ENCODE measurements at places on chromosomes 7 and 10.

- no peak for DNase-seq
Measured at GRCh38 chr10:128072046-128072445, 54.2 kb downstream of the MKI67 start.

GRCh38 chr10:22992075-22992474 is 64.2 kb downstream of the ARMC3 start:
- no peak for DNase-seq

- no peak for DNase-seq
Measured at GRCh38 chr10:73905256-73906020, 5.5 kb upstream of the PLAU start.

DNA sequence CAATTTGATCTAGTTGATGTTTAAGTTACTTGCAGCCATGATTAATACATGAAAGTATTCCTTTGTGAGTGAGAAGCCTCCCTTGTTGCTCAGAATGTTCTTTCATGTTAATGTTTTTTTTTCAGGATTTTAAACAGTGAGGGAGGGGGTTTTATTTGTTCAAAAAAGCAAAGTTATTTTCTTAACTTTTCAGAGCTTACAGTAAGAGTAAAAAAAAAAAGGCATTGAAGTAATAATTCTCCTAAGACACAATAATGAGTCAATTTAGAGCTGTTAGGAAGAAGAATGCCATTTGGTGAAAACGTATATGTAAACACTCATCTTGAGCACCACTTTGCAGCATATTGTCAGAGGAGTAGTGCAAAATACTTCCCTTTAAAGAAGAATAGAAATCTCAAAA is 105.8 kb downstream of the SEMA3A start:
- DNase-seq = no peak

GRCh38 chr7:77473229-77474005 is 57.3 kb upstream of the GSAP start:
- DNase-seq = no peak

GRCh38 chr10:101139421-101139911 is 8.4 kb downstream of the TLX1 start:
- DNase-seq = no peak

DNA sequence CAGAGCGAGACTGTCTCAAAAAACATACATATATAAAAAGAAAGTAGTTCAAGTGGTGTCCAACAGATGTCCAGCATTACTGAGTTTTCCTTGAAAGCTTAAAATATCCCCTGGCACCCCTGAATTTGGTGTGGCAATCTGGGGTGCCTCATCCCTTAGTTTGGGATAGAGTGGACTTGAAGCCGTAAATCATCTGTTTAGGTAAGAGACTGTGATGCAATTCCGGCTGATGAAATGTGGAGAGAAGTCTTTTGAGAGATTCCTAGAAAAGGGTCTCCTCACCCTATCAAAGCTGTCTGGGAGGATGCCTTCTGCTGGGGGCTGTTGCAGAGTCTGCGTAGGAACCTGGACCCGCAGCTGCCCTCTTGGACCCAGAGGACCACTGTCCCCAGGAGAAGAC is 408.0 kb downstream of the RPS24 start:
- no peak for DNase-seq

GRCh38 chr10:82092111-82092510 is 217.1 kb downstream of the NRG3 start:
- no peak for DNase-seq

DNA sequence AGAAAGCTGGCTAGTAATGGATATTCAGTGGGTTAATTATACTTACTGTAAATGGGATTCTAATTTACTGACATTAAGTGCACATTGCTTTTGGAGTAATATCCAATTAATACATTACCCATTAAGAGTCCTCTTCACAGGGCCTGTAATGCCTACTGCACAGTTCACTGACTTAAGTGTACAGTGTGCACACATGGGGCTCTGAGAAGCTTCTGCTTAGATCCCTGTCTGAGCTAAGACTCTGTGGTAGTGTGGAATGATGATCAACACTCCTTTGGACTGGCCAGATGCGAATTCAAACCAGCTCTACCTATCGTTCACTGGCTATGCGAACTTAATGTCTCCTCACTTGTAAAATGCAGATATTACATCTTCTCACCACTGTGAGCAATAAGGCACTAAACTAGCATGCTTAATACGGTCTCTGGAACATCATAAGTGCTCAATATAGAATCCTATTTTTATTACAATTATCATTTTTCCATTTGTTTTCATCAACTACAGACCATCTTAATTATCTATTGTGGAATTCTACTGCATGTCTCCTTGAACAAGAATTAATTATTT is 53.8 kb upstream of the SEC61G start:
- no peak for DNase-seq

DNA sequence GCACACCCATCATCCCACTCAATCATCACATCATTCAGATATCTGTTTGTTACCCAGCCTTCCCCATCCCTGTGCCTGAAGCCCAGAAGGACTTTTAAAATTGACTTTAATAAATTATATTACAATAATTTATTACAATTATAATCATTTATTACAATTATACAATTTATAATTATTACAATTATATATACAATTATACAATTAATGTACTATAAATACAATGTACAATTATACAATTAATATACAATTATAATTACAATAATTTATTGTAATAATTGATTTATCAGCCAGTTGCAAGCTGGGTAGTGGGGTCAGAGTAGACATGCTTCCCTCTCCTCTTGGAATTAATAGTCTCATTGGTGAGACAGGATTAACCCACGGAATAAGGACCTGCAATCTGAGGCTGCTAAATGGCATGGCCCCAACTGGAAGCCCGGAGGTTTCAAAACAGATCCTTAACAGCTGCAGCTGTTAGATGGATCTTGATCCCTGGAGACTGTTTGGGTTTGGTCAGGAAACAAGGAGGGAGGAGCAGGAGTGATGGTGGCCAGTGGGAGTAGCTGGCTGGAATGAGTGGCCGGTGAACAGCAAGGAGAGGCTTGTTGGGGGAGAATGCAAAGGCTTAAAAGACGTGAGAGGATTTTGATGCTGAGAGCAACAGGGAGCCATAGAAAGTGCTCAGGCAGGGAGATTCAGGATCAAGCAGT is 402.8 kb upstream of the PODXL start:
- DNase-seq = no peak

- no peak for DNase-seq
Measured at GRCh38 chr10:4353964-4354363, 472.0 kb upstream of the AKR1E2 start.

DNA sequence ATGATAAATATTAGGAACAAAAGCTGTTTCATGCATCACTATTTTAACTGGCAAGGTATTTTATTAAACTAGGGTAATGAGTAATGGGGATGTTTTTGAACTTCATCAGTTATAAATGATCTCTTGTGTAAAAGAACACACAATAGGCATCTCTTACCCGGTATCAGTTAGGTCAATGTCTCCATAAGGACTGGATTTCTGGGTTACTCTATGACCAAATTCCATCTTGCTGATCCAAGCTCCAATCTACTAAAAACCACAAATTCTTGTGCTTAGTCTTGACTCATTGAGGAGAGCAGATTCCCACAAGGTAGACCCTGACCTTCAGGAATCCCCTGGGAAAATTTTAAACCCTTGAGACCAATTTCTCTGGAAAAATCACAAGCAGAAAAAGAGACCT is 1167.7 kb downstream of the XPNPEP1 start:
- no peak for DNase-seq

- no peak for DNase-seq
Measured at GRCh38 chr7:154841731-154842331, 161.1 kb downstream of the PAXIP1 start.

GRCh38 chr10:132654708-132655661 is 117.4 kb downstream of the INPP5A start:
- no peak for DNase-seq

DNA sequence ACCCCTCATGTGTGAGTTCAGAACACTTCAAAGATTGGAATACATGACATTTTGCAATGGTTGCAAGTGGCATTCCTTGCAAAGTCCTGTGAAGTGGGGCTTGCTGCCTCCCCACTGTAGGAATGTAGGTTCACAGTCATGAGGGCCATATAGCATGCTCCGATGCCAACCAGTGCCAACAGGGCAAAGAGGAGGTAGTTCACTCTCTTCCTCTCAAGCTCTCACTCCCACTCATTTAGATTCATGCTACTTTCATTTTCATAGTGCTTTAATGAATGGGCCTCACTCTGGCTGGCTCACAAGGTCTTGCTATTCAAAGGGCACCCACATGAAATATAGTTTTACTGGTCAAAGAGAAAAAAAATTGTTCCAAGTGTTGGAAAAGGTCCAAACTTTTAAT is 169.9 kb upstream of the AOAH start:
- no peak for DNase-seq

DNA sequence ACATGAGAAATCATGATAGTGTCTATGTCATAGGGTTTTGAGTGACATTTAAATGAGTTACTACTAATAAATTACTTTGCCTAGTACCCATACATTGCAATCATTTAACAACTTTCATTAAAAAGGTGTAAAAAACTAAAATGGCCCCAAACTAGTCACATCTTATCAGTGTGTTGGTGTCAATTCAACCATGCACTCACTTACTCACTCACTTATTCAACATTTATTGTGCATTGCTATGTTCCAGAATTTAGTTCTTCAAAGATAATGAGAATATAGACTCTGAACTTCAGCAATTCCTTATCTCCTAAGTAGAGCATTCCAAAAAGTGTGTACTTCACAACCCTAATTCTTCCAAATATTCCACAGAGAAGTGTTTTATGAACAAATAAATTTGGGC is 965.7 kb downstream of the REEP3 start:
- no peak for DNase-seq

GRCh38 chr10:93904901-93905300 is 11.1 kb downstream of the SLC35G1 start:
- DNase-seq = no peak

DNA sequence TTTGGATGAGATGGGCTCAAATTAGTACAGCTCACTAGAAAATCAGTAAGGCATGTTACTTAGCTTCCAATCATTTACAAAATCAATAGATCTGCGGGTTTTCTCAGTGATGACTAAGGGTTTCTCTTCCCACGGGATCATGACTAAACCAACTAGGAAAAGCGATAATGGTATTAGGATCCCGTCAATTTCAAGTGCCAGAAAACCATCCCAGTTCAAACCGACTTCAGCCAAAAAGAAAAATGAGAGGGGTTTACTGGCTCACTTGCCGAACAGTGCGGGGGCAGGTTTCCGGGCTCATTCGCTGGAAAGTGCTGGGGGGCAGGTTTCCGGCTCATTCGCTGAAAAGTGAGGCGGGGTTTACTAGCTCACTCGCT is 62.1 kb upstream of the LYZL2 start:
- no peak for DNase-seq

- DNase-seq = no peak
Measured at GRCh38 chr7:124996778-124997177, 67.2 kb upstream of the POT1 start.

GRCh38 chr10:97531401-97531986 is 32.8 kb downstream of the UBTD1 start:
- DNase-seq = no peak

- DNase-seq = no peak
Measured at GRCh38 chr7:89456556-89456955, 661.0 kb upstream of the TEX47 start.

- no peak for DNase-seq
Measured at GRCh38 chr7:2945171-2945570, 98.5 kb downstream of the CARD11 start.

DNA sequence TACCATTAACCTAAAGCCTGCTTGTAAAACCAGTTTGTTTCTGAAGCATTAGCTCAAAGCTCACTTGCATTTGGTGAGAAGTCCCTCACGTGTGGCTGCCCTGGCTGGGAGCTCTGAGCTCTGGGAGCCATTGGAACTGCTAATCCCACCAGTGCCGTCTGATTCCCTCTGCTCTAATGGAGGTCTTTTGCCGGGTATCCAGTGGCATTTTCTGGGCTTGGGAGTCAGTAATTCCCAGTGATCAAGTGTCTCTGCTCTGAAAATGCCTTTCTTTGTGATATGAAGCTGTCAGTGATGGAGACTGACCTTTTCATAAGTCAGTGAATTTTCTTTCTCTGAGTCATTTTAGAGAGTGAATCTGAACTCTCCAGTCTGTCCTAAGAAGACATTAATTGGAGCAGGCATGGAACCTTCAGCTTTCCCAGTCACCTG is 36.9 kb upstream of the FAM20C start:
- no peak for DNase-seq

DNA sequence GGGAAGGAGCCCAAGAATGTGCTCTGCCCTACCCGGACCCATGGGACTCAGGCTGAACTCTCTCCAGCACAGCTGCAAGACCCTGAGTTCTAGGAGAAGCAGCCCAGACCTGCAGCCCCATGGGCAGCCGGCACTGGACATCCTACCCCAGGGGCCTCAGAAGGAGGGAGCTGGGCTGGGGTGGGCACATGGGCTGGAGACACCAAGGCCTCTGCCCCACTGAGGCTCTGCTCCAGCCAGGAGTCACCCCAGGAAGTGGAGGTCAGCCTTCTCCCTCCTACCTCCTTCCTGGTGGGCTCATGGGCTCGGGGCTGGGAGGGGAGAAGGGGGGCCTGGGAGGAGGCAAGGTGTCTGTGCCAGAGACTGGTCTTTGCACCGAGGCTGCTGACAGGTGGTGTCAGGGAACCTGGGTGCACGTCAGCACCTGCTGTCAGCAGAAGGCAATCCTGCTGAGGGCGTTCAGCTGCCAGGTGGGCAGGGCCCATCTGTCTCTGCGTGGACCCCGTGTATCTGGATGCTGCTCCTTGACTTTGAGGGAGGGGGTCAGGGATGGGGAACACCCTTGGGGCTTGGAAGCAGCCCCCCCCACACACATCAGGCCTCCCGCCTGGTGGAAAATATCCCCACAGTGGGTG is 95.2 kb downstream of the PDGFA start:
- no peak for DNase-seq

DNA sequence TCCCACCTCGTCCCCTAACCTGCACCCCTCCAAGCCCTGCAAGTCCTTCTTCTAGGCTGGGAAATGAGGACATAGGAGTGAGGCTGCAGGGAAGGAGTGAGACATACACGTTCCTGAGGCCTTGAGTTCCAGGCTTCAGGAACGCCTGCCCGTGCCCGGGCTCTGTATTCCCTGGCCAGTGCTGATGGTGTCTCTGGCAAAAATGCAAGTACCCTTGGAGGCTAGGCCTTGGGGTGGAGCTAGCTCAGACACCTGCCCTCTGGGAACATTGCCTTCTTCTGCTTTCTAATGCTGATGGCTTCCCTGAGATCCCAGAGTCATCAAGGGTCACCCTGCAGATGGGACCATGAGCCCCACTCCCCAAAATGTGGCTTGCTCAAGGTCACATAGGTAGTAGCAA is 76.0 kb downstream of the GRK5 start:
- DNase-seq = no peak

DNA sequence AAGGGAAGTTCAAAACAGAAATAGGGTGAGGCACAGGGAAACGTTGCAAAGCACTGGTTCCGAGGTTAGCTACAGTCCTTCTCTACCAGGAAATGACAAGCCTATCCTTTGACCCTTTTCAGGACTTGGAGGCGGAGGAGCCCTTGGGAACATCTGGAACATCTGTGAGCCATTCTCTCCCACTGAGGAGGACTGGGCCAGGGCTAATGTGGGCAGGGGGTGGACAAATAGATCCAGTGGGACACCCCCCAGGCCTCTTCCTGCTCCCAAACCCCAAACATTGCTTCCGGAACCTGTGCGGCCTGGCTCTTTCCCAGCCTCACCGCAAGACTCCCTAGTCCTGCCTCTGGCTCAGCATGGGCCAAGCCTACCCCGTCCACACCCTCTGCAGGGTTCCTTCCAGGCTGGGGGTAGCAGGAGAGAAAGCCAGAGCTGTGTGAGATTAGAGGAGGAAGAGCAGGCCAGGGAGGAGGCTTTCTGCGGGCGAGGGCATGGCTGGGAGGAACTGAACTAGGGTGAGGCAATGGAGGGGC is 36.5 kb downstream of the GHRHR start:
- DNase-seq = no peak

All from NCI-H1930 (cell line).